ENCODE measurements at places on chromosomes 5 and 9.

DNA sequence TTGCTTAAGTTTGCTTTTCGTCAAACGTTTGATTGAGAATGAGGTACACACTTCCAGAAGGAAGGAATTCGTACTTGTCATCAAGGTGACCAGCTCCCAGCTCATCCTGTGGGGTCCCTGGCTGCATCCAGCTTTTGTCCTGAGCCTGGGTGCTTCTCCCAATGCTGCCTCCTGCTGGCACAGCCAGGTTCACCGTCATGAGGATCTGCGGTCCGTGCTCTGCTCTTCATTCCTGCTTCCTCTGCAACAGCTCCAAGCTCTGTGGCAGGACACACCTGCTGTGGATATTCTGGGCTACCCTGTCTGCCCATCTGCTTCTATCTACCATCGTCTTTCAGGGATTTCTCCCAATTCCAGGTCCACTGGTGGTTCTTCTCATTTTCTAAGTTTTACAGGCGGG is 13.3 kb upstream of the UBE2QL1 start:
- no peak for DNase-seq

- peak; percentile 64 for DNase-seq
These were observed 3.6 kb upstream of the PFN3 start for GRCh38 chr5:177403792-177404640.

- DNase-seq = no peak
These were observed 136.5 kb upstream of the ABCA1 start for GRCh38 chr9:105064248-105065097.

DNA sequence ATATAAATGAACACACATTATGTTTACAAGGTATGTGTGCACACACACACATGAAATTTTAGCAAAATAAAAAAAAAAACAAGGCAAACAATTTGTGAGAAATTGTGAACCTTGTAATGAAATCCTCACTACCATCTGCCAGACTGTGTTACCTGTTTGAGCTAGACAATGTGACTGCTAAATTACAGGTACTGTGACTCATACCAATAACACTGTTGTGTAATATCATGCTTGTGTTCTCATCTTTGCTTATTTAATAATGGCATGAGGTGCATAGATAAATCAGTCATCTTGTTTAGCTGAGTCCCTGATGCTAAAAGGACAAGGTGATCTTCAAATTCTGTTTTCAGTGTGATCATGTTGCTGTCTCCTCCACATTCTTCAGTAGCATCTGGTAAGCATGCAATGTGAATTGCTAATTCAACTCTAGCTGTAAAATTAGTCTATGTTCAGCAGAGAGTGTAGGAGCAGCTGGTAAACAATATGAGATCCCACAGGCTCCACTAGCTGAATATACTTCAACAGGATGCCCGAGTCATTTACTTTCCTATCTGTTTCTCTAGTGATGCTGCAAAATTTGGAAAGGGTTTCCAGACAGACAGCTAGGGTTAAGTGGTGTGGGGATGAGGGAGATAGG is 966.3 kb upstream of the C9orf72 start:
- no peak for DNase-seq

GRCh38 chr5:108950276-108950675 is 202.6 kb downstream of the FER start:
- no peak for DNase-seq

- no peak for DNase-seq
These were observed 70.8 kb upstream of the FAM174A start for GRCh38 chr5:100464418-100464817.

DNA sequence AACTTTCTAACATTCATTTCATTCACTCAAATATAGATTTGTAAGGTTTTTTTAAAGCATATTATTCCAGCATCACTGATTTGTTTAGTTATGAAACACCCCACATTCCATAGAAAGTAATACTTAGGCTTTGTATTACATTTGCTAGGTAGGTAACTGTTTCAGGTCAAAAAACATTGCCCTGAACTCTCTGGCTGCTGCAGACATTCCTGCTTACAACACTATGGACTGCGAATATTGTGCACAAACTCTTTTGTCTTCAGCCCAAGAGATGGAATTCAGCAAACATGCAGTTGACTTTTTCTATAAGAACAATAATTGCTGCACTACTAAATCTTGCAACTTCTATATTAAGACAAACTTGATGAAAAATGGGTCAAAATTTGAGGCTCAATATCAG is 301.0 kb downstream of the ARL15 start:
- no peak for DNase-seq

GRCh38 chr9:120619751-120620655 is 40.0 kb upstream of the CDK5RAP2 start:
- no peak for DNase-seq

GRCh38 chr9:103941104-103941503 is 153.0 kb upstream of the SMC2 start:
- no peak for DNase-seq

GRCh38 chr5:107885601-107886000 is 214.9 kb upstream of the EFNA5 start:
- no peak for DNase-seq

- DNase-seq = no peak
These were observed 144.5 kb upstream of the TNC start for GRCh38 chr9:115262477-115262876.

GRCh38 chr9:133775951-133776905 is 38.1 kb upstream of the SARDH start:
- no peak for DNase-seq

DNA sequence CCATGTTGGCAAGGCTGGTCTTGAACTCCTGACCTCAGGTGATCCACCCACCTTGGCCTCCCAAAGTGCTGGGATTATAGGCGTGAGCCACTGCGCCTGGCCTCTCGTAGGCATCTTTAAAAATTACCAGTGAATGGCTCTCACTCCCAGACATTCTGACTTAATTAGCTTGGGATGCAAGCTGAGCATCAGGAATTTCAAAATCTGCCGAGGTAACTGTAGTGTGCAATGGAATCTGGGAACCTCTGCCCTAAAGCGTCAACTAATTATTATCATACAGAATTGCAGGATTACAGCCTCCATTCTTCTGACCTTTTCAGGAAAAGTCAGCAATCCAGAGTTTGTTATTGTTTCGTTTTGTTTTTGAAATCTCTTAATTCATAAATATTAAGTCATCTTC is 213.4 kb upstream of the DMAC1 start:
- DNase-seq = no peak

- DNase-seq = no peak
These were observed 400.0 kb downstream of the KIAA0825 start for GRCh38 chr5:94218374-94218773.

Measured in activated CD8-positive, alpha-beta memory T cell treated with anti-CD3 and anti-CD28 coated beads for 48 hours (primary cell).